ENCODE measurements at places on chromosomes 3 and 15.

DNA sequence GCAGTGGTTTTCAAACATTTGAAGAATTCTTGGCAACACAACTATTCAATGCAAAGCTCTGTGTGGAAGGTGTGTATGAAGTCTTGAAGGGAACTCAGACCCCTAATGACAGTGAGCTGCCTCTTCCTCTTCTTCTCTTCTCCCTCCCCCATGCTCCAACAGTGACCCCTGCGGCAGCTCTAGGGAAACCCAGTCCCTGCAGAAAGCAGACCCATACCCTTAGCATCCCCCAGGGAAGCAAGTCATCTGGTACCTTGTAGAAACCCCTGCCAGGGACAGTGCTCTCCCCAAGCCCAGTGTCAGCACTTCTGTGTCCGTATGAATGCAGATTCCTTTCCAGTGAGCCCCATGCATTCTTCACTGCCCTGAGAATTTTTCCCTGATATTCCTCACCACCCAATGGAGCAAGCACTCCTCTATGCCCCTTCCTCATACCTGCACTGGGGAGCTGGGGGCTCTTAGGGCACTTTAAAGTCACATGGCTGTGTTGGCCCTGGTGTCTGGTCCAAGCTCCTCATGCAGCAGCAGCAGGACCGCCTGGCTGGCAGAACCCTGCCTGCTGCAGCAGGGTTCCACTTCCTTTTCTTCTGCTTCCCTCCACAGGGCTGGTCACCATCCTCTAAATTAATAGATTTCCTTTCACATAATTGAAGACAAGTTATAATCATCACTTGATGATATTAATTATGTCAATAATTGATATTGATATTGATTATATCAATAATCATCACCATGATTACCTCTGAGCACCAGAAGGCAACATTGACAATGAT lies 442.5 kb downstream of the EPHB1 start:
- no peak for DNase-seq

DNA sequence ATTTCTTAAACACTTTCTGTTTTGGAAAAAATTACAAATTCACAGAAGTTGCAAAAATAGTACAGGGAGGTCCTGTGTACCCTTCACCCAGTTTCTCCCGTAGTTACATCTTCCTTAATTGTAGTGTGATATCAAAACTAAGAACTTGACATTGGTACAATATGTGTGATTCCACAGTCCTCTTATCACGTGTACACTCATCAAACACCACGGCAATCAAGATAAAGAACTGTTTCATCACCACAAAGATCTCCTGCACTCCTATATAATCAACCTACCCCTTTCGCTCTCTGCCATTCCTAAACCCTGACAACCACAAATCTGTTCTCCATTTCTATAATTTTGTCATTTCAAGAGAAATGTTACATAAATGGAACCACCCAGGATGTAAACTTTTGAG lies 31.4 kb downstream of the POMGNT2 start:
- DNase-seq = no peak

GRCh38 chr3:113295463-113295862 lies 84.1 kb downstream of the BOC start:
- DNase-seq = no peak

DNA sequence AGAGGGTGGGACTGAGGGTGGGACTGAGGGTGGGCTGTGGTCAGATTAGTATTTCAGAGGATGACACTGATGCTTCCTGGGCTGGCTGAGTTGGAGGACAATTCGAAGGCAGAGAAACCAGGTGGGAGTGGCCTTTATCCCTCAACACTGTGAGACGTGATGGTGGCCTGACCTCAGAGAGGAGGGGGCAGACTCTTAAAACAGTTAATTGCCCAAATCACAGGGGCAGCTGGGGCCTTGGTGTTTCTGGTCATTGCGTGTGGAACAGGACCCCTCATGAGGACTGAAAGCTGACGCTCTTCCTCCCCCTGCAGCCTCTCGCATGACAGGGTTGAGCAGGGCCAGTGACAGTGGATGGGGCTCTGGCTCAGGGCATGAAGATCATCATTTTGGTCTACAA lies 18.7 kb downstream of the DNASE1L3 start:
- DNase-seq = no peak

- no peak for DNase-seq
These were observed 372.7 kb downstream of the EDEM1 start for GRCh38 chr3:5560199-5560598.

DNA sequence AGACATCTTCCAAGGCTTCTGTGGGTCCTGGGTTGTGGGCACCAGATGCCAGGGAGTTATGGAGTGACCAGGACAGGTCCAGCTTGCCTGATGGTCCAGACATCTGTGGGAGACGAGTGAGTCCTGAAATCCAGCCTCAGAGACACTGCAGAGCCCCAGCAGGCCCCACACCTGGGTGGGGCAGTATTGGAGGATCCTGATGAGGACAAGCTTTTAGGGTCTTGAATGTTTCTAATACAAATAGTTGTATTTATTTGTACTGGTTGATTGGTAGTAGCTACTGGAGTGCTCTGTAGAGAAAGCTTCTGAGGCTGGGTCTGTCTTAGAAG lies 67.5 kb upstream of the PRR23C start:
- DNase-seq = no peak

DNA sequence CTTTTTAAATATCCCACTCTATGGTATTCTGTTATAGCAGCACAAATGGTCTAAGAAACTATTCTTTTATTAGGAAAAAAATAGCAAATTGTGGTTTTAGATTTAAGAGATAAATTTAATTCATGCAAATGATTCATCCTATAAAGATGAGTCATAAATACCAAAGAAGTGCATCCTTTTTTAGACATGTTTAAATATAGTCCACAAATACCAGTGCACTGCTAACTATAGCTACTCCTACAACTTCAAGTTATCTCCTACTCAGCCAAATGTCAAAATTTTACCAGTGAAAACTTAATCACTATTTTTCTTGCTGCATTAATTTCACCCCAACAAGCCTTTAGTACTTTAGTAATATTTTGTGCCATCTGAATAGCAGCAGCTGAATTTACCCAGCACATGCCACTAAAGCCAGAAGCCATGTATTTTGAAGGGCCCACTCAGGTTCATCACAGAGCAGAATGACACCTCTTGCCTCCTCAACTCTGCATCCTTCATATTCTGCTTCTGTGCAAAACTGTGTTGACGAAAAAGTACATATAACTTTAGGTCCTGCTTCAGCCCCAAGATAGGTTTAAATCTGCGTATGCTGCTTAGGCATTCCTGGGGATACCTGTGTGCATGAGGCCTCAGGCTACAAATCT lies 24.9 kb downstream of the CX3CR1 start:
- no peak for DNase-seq

- DNase-seq = no peak
These were observed 63.7 kb downstream of the SLC7A14 start for GRCh38 chr3:170522201-170522600.
